ENCODE measurements at places on chromosomes 5 and 9.
A peak's percentile ranks its signal among the peaks of the same experiment; 100 is the strongest.

GRCh38 chr5:126855266-126855665, 78.3 kb downstream of the LMNB1 start:
- no peak for DNase-seq

DNA sequence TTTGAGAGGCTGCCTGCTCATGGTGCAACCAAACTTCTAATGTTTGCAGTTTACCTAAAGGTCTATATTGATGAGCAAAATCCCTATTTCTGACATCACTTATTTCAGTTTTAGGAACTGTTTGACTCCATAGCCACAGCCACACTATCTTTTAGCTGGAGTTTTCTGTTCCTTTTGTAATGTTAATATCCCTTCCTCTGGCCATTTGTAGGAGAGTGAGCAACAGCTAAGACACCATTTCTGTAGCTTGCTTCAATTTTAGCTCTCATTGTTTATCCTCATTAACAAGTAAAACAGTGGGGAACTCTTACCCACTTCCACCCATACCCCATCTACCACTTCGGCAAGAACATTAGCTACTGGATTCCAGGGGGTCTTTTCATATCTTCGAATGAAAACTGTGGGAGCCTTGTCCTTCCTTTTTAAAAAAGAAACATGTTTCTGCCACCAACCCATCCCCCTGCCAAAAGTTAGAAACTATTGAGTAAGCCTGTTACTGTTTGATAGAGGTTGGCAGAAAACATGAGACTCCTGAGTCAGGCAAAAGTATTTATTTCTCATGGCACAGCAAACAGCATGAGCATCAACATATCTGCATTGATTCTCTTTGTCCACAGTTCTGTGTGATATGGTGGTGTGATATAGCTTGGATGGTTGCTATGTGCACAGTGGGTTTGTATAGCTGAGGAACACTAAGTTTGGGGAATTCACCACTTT, 174.1 kb downstream of the MEF2C start:
- DNase-seq, result no peak

GRCh38 chr5:157548513-157549282, 26.9 kb downstream of the ADAM19 start:
- DNase-seq, result no peak

- no peak for DNase-seq
Measured at GRCh38 chr5:146948666-146949065, 70.1 kb upstream of the PPP2R2B start.

DNA sequence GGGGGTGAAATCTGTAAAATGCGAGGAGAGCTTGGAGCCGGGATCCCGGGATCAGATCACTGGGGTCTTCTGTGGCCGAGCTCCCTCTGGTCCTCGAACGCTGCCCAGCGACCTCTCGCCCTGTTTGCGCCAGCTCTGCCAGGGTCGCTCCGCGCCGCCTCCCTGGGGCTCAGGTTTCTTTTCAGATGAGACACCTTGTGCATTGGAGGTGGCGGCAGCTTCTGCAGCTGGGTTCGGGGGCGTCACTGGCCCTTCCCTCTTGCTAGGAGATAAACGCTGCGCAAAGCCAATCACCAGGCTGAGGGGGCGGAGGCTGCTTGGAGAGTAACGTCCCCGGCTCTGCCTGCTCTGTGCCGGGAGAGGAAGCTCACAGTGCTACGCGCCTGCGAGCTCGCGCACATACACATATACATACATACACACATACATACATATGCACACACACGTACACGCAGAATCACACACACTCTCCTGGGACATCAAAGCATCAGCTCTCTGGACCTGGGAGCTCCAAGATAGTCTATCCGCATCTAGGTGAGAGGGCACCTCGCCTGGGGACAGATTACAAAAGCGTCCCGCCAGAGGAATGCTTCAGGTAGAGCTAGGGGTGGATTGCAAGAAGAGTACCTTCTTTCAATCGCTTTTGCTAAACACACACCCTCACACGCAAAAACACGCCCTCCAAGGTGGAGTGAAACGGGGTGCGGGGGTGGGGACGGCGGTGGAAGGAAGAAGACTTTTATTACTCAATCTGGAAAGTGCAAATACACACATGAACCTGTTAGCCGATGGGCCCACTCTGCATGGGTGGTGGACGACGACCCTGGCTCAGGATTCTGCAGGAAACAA, at the start of gene ST8SIA4:
TSS of gene ST8SIA4 (minus strand) at position 244 of the 849 bp plus-strand sequence. CDS start 327 bp downstream, outside the sequence.
- peak; percentile 92 for DNase-seq

DNA sequence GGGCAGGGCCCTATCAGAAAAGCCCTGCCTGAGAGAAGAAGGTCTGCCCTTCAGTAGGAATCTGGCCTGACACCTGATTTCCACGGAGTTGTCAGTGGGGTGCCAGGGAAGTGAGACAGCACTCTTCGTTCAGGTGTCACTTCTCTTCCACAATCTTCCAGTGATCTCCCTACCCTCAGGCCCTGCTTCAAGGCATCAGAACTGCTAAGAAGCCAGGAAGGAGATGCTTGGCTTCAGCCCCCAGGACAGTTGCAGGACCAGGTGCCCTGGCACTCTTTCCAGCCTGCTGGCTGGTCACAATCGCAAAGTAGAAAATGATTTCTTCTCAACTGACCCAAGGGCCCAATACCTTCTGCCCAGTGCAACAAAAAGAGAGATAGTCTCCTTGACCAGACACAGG, 50.3 kb downstream of the SPOCK1 start:
- no peak for DNase-seq

GRCh38 chr9:123450996-123451395, 95.0 kb downstream of the CRB2 start:
- DNase-seq, result no peak

GRCh38 chr9:124122813-124123462, 111.4 kb downstream of the LHX2 start:
- DNase-seq, result no peak

- no peak for DNase-seq
Measured at GRCh38 chr9:30574355-30575151, 1809.9 kb upstream of the ACO1 start.

- no peak for DNase-seq
Measured at GRCh38 chr5:82365026-82365425, 86.9 kb upstream of the RPS23 start.

GRCh38 chr5:125175348-125176004, 429.0 kb upstream of the ZNF608 start:
- DNase-seq, result no peak

- DNase-seq, result no peak
Measured at GRCh38 chr5:6744841-6745705, 31.8 kb downstream of the TENT4A start.

DNA sequence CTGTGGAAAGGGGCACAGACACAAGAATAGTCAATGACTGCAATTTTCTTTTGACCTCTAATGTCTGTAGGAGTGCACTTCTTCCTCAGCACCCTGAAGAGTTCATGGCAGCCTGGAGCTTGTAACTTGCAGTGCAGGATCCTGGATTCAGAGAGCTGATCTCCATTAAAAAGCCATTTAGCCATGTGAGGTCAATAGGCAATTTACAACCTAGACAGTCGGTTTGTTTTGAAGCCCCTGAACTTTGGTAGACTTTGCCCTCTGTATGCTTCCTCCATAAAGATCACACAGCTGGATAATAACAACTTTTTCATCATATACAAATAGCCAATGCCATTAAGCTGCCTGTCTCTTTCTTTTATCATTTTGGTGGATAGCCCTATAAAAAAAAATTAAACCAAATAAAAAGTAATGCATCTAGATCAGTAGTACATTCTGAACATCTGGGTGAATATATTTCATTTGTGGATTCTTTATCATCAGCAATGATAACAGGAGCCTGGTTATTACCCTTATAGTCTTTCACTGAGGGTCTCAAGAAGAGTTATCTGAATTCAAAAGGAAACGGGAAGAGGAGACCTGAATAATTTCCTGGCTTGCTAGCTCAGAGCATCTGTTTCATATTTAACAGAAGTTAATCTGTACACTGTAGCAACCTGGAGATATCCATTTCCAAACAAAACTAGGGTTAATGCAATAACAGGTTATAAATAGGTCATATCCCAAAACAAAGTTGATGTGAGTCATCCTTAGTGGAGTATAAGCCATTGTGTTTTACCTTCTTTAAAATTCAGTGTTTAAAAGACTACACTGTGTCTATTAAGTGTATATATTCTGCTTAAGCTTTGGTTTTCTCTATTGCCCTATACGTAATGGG, 193.8 kb upstream of the ACTBL2 start:
- no peak for DNase-seq

DNA sequence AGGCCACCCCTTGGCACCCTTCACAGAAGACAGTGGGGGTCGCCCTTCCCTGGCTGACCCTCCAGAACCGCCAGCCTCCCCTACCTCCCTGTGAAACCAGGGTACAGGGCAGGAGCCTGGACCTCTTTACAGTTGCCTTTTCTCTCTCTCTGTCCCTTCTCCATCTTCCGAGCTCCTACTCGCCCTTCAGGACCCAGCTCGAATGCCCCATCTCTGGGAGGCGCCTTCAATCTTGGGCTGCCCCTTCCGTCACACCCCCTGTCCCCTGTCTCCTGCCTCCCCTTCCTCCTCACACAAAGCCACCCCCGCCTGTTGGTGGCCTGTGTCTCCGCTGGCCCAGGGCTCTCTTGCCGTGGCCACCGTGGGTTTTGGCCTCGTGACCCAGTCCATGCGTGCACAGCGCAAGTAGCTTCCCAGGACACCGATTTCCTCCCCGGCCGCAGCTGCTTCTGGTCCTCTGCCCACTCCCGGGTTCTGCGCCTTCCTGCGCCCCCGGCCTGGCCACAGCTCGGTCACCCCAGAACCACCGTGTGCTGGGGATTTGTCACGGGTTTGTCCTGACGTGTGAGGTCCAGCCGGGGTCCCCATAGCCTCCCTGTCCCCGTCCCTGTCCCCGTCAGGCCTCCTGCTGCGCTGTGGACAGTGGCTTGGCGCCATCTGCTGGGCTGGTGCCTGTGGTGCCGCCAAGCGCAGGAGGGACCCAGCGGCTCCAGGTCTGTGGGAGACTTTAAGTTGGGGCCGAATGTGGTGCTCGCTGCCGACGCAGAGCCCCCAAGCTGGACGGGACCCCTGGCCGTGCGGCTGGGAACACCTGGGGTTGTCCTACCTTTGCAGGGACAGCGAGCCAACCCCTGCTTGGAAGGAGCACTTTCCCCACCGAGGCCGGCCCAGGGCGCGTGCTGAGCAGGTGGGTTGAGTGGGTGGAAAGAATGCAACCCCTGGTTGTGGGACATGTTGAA, 4.0 kb upstream of the TMEM250 start:
- peak; percentile 83 for DNase-seq

DNA sequence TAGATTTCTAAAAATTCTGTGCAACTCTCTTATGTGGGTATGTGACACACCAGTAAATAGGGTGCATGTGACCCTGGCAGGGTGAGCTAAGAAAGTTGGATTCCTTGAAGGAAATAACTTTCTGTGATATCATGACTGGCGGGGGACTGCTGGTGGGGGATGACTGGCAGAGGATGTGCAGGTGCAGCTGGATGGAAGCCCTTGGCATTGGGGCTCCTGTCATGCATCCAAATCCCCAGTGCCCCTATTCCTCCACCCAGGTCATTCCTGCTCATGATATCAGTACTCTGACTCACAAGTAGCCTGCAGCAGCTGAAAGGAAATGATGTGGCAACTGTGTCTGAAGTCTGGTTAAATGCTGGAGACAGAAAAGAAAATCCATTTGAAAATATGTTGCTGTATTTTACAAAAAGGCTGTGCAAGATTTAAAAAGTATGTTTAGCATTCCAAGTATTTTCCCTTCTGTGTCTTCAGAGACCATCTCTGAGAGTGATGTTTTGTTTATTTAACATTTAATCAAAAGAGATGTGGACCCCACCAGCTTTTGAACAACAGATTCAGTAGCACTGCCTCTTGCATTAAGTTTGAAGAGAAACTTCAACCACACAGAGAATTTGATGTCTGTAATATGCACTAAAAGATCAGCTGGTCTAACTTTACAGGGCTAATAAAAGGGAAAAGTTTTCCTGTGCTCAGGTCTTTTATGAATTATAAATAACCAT, 17.9 kb upstream of the ZSWIM6 start:
- DNase-seq, result no peak

DNA sequence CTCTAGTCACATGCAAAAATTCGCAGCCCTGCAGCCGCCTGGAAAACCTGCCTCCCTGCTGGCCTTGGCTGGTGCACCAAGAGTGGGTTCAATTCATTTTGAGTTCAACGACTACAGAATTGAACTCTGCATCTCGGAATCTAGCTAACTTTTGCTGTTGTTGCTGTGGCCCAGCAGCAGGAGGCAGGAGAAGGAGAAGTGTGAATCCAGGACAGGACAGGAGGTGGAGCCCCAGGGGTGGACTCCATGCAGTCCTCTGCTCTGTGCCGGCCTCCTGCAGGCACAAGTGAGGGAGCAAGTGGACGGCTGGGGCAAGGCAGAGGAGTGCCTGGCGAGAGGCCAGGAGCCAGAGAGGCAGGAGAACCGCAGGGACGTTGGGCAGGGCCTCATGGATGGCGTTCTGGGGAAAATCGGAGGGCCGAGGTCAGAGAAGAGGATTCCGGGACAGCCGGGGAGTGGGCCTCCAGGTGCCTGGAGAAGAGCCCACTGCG, 214.2 kb downstream of the FANCC start:
- no peak for DNase-seq

GRCh38 chr5:121399879-121400278, 451.8 kb upstream of the FTMT start:
- no peak for DNase-seq

Data from stimulated activated naive CD8-positive, alpha-beta T cell treated with anti-CD3 and anti-CD28 coated beads, Interleukin-15, Interleukin-2, amounts not matched to agents 100 U/mL and 50 U/mL, for 24 hours (primary cell).